NCI-H2107 (cell line): ENCODE measurements at places on chromosomes 4 and X.

DNA sequence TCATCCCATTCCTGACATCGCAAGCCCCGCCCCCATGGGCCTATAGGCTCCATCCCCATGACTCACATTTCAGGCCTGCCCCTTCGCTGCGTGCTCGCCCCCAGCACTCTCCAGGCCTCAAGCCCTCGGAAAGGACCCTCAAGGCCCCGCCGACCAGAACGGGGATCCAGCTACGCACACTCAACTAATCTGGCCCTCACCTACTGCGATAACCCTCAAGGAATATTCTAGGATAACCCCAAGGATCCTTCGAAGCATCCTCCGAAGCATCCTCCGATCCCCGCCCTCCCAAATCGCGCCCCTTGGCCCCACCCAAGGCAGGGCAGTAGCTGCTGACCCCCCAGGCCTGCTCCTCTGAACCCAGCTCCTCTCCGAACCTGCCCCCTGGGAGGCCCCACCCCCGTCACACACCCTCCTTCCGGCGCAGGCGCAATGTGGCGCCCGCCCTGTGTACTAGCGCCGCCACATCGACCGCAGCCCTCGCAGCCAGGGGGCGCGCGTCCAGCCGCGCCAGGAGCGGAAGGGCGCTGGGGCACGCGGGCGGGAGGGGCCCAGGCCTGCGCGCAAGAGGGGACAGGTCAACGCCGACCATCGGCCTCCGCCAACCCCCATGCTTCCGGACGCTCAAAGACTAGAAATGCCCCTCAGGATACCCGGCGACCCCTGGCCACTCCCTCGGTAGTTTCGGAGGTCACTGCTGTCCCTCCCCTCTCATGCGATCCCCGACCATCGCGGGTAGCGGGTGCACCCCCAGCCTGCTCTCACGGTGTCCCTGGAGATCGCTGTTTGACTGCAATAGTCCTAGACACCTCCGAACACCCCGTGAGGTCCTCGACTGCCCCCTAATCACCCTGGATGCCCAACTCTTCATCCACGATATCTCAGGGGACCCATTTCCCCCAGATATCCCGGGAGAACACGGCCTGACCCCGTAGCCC is 6.4 kb upstream of the MAGIX start:
- DNase-seq = peak; percentile 77

DNA sequence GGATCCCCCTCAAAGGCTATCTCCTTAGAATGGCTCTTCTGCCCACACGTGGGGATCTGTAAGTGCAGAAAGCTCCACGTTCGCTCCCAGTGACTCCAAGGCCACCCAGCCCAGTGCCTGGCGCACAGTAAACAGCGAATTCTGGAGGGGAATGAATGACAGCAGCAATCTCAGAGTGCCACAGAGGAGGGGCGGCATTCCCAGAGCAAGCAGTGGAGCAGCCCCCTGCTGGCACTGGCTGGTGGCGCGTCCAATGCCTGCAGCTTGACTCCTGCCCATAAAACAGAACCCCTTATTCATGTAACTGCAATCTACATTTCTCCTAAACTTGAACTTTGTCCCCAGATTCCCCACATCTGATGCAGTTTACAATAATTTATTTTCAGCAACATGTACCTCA is 6.9 kb upstream of the HELT start:
- DNase-seq = no peak

GRCh38 chrX:103637604-103638338 is 9.0 kb downstream of the TCEAL1 start:
- no peak for DNase-seq

DNA sequence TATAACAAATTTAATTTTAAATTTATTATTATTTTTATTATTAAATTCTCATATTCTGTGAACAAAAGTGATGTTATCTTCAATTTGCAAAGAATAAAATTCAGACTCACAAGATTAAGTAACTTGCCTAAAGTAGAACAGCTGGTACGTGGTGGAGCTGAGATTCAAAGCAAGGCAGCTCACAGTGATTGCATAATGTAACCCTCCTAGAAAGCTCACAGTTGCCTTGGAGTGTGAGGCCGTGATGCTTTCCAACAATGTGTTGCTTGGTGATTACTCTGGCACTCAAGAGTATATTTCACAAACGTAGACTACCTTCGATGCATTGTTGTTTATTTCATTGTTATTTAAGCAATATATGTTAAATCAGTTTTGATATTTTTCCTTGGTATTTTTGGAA is 1039.2 kb upstream of the PABPC4L start:
- no peak for DNase-seq

GRCh38 chrX:13761606-13762414 is 27.3 kb downstream of the OFD1 start:
- no peak for DNase-seq

- no peak for DNase-seq
Measured at GRCh38 chrX:34503119-34503518, 154.0 kb downstream of the TMEM47 start.

GRCh38 chr4:32684160-32684559 is 1964.0 kb downstream of the PCDH7 start:
- DNase-seq = no peak

GRCh38 chr4:119493419-119493818 is 135.2 kb downstream of the PDE5A start:
- no peak for DNase-seq

DNA sequence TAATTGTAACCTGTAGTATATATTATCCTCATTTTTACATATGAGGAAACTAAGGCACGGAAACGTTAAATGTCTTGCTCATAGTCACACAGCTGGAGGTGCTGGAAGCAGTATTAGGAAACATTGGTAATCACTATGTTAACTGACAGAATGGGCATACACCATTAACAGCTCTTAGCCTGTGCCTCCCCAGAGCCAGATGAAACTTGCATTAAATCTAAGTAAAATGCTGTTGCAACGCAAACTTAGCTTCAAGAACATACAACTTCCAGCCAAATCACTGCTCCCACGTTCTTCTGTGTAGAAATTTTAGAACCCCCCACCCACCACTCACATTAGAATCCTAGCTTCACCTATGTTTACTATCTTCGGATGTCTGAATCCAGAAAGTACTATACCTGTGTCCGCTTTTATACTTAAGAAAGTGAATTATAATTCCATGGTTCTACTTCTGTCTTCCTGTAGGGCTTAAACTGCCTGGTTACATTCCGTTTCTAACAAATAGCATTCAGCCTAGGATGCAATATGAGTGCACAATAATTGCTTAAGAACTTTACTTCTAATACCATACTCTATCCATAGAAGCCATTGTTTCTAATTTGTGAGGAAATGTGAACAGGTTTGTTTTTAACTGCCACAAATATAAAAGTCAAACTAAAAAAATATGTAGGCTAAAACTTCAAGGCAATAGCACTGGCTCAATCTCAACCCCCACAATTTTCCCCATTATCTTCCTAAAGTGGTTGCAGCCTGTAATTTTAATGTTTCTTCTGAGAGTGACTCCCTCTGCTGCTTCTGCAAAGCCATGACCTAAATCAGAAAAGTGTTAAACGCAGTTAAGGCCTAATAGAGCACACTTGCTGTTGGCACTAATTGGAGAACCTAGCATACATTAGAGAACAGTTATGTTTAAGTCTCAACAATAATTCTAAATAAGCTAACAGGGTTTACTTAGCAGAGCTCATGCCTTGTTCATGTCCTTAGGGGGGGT is 4.4 kb downstream of the UNC5C start:
- DNase-seq = no peak

GRCh38 chr4:130110770-130111169 is 1014.8 kb downstream of the C4orf33 start:
- DNase-seq = no peak

GRCh38 chrX:2423282-2423681 is 77.5 kb downstream of the DHRSX start:
- DNase-seq = no peak

GRCh38 chrX:1392376-1393068 is 609 bp upstream of the SLC25A6 start:
- DNase-seq = no peak

DNA sequence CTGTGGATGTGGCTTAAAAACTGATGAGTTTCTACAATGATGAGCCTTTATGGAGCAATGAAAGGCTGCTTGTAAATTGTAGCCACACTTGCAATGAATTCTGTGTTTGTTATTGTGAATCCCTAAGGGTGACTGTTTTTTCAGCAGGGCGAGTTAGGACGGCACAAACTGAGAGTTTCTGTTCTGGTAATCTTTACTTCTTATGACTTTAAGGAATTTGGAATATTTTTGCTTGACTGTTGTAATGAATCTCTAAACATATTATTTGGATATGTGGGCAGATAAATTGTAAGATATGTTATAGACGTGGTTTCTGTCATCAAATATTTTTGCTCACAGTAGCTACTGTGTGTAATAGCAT is 22.2 kb downstream of the RBPJ start:
- DNase-seq = no peak

DNA sequence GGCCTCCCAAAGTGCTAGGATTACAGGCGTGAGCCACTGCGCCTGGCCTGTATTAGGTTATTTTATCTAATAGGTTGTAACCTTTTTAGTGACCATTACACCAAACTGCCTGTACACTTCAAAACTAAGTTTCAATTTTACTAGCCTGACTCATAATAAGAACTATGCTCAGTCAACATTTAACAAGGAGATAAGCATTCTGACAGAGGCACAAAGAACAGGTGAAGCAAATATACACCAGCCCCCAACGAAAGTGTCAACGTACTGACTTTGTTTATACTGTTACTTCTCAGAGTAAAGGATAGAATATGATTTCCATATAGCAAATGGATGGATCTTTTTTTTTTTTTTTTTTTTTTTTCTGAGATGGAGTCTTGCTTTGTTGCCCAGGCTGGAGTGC is 62.8 kb downstream of the SHISA3 start:
- DNase-seq = no peak

GRCh38 chr4:152328582-152328981 is 207.3 kb downstream of the FBXW7 start:
- no peak for DNase-seq

DNA sequence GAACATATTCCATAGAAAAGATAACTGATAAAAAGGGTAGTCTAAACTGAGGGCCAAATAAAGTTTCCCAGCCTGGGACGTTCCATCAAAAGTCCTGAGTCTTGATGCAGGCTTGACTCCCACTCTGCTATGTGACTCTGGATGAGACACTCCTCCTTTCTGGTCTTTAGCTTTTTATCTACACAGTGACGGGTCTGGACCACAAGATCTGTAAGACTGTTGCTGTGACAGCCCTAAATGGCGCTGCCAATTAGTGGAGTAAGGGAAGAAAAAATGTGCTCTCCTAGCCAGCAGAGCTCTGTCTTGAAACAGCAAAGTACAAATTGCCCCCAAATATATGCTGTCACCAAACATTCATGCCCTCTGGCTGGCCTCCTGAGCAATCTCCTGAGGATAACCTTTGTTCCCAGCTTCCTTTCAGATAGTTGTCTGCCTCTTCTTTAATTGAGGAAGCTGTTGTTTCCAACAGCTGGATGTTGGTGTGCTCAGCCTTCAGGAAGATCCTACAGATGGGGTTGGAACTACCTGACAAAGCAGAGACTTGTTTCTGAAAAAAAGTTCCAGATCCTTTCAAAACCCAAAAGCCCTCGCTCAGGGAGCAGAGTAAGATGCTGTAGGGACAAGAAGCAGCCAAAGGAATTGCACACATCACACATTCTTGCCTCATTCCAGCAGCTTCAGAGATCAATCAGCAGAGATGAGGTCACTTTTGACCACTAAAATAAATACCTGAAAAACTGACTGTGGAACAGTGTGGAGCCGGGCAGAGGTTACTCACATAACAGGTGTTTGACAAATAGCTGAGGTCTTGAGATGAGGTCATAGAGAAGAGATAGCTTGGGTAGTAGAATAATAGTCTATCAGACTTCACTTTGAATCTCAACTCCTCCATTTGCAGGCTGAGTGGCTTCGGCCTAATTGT is 383.4 kb upstream of the FGF13 start:
- DNase-seq = no peak

- DNase-seq = no peak
Measured at GRCh38 chr4:43330288-43330687, 437.8 kb downstream of the GRXCR1 start.

DNA sequence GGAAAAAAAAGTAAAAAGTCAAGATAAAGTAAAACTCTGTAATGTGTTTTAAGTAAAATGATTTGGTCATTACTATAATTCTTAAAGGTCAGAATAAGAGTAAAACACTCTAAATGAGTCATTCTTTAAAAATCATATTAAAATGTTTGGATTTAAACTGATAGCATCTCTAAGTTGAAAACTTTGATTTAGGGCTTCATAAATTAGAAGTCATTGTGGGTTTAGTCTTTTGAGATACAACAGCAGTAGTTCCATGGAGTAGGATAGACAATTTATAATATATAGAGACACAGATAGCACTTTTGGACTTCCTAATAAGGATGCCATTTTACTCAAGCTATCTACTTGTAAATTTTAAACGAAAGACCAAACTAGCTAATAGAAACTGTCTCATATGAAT is 77.1 kb upstream of the PABPC4L start:
- DNase-seq = no peak

GRCh38 chr4:183264614-183265013 is 55.5 kb downstream of the CLDN22 start:
- no peak for DNase-seq

- no peak for DNase-seq
Measured at GRCh38 chr4:118904418-118904817, 15.8 kb downstream of the SYNPO2 start.

GRCh38 chr4:38951598-38951997 is 80.6 kb downstream of the TMEM156 start:
- DNase-seq = no peak

DNA sequence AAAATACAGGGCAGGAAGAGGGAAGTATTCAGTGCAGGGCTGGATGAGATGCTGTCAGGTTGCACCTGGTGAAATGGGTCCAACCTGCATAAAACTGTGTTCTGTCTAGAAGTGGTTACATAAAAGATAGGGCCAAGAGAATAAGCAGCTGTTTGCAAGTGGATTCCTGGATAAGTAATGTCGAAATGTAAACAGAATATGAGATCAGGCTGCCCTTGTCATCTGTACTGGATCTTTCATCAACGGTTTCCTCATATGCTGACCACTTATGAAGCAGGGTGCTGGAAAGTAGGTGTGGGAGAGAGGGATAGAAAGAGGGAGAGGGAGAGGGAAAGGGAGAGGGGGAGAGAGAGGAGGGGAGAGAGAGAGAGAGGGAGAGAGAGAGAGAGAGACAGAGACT is 349.8 kb upstream of the CPEB2 start:
- no peak for DNase-seq

DNA sequence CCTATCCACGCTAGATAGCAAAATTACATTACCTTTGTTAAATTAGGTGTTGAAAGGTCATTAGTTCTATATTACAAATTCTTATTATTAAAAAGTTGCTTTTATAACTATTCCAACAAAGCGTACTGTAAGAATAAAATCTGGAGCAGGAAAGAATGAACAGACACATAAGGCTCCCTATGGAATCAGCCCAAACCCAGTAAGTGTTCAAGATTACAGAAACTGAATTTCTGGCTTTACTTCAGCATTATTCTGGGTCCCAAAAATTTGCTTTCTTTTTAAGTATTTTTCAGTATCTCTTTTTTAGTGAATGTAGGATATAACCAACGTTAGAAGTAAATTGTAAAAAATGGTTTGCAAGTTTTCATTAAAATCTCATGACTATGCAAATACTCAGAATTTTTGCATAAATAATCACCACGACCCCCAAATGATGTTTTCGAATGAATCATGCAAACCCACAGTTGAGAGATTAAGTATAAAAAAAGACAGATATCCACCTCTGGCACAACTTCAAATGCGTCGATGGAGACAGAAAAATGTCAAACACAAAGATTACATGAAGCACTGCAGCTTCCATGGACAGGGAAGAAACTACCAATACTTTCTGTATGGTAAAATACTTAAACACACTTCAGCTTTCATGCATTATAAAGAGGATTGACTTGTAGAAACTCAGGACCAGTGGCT is 238.5 kb downstream of the RASL11B start:
- DNase-seq = no peak
